ENCODE measurements at places on chromosomes 5 and 9.

- no peaks in the 10 kb centered on the region for H3K36me3 ChIP-seq
- H3K27me3 ChIP-seq = no peaks in the 10 kb centered on the region
- no peak overlapping the region for H3K4me3 ChIP-seq
These were observed 259.4 kb upstream of the CCNG1 start for GRCh38 chr5:163177971-163178370.

DNA sequence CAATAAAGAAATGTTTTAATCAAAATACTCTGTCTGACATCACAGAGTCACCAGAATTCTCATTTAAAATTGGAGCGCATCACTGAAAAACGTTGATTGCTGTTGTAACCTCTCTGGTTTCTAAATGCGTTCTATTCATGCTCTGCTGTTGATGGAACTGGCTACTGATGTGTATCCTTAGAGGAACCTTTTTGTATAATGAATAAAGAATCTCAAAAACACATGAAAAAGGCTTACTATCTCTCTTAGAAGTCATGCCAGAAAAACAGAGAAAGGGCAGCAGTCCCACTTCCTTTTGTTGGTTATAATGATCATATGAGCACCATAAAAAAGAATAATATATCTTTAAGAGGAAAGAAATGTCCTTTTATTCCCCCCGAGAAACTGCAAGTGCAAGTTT, 615.5 kb downstream of the TLE1 start:
- DNase-seq = no peak
- no peaks in the 10 kb centered on the region for H3K36me3 ChIP-seq
- no peaks in the 10 kb centered on the region for H3K4me1 ChIP-seq
- H3K4me3 ChIP-seq = no peak overlapping the region
- H3K27ac ChIP-seq = no peak overlapping the region
- H3K27me3 ChIP-seq = no peaks in the 10 kb centered on the region

DNA sequence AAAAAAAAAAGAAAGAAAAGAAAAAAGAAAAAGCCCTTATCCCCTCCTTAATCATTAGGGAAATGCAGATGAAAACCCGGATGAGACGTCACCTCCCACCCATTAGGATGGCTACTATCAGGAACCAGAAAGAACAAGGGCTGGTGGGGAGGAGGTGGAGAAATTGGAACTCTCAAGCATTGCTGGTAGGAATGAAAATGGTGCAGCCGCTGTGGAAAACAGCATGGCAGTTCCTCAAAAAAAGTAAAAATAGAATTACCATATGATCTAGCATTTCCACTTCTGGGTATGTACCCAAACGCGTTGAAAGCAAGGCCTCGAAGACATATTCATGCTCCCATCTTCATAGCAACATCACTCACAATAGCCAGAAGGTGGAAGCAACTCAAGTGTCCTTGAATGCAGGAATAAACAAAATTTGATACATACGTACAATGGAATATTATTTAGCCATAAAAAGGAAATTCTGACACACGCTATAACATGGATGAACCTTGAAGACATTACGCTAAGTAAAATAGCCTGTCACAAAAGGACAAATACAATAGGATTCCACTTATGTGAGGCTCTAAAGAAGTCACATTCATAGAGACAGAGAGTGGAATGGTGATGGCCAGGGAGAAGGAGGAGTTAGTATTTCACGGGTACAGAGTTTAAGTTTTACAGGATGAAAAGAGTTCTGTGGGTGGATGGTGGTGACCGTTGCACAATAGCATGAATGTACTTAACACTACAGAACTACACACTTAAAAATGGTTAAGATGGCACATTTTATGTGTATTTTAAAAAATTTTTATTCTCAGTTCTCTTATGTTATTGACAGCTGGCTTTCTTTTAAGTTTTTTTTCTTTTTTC, 166.8 kb upstream of the IER5L start:
- no peak for DNase-seq
- no peaks in the 10 kb centered on the region for H3K4me1 ChIP-seq
- H3K27me3 ChIP-seq = no peaks in the 10 kb centered on the region
- H3K27ac ChIP-seq = no peak overlapping the region

GRCh38 chr9:106500171-106500570, 362.8 kb upstream of the ZNF462 start:
- DNase-seq = no peak
- H3K4me3 ChIP-seq = no peak overlapping the region
- no peaks in the 10 kb centered on the region for H3K27me3 ChIP-seq
- H3K36me3 ChIP-seq = no peaks in the 10 kb centered on the region
- H3K27ac ChIP-seq = no peak overlapping the region

GRCh38 chr5:150642567-150642927, 2.1 kb downstream of the SYNPO start:
- no peaks in the 10 kb centered on the region for H3K27me3 ChIP-seq
- peak overlapping the region; percentile 99 for H3K27ac ChIP-seq
- peak overlapping the region; percentile 62 for H3K4me3 ChIP-seq
- DNase-seq = peak; percentile 90
- H3K4me1 ChIP-seq = peaks cover 76% of the 10 kb centered on the region

DNA sequence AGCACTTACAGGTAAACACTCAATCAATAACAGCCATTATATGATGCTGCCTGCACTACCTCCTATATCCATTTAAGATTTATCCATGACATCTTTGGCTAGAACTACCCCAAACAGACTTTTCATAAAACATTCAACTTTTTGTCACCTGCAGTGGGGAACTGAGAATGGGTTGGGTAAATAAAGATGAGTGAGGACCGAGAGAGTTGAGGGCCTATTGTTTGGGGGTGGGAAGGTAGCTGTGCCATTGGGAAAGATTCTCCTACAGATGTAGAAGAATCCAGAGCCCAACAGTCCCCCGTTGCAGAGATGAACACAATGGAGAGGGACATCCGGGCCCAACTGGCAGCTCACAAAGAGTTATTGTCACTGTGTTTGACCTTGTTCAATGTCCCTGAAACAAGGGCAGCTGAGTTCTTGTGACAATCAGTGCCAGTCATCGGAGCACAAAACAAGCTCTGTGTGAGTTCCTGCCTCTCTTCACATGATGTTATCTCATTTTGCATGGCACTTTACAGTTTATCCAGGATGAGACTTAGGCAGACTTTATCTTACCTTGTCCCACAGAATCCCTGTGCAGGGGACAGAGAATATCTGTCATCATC, 11.5 kb upstream of the SLC31A2 start:
- no peaks in the 10 kb centered on the region for H3K4me1 ChIP-seq
- no peak overlapping the region for H3K27ac ChIP-seq
- H3K4me3 ChIP-seq = no peak overlapping the region
- no peak for DNase-seq

- DNase-seq = no peak
- H3K27me3 ChIP-seq = peaks cover 14% of the 10 kb centered on the region
- H3K4me3 ChIP-seq = no peak overlapping the region
- no peak overlapping the region for H3K27ac ChIP-seq
- no peaks in the 10 kb centered on the region for H3K4me1 ChIP-seq
- no peaks in the 10 kb centered on the region for H3K36me3 ChIP-seq
These were observed 39.8 kb upstream of the CRB2 start for GRCh38 chr9:123316053-123316718.

GRCh38 chr9:14770592-14770991, 48.1 kb upstream of the CER1 start:
- no peaks in the 10 kb centered on the region for H3K36me3 ChIP-seq
- H3K4me1 ChIP-seq = no peaks in the 10 kb centered on the region
- H3K27ac ChIP-seq = no peak overlapping the region
- H3K4me3 ChIP-seq = no peak overlapping the region
- no peak for DNase-seq
- H3K27me3 ChIP-seq = peaks cover 4% of the 10 kb centered on the region

GRCh38 chr5:98768160-98768959, 5.1 kb upstream of the RGMB start:
- peak; percentile 44 for DNase-seq
- H3K36me3 ChIP-seq = no peaks in the 10 kb centered on the region
- peaks cover 13% of the 10 kb centered on the region for H3K4me1 ChIP-seq
- H3K4me3 ChIP-seq = peak overlapping the region; percentile 79
- peak overlapping the region; percentile 84 for H3K27ac ChIP-seq

GRCh38 chr5:171574376-171574775, 154.9 kb downstream of the FGF18 start:
- H3K27ac ChIP-seq = no peak overlapping the region
- no peaks in the 10 kb centered on the region for H3K27me3 ChIP-seq
- H3K4me3 ChIP-seq = no peak overlapping the region
- no peaks in the 10 kb centered on the region for H3K36me3 ChIP-seq
- DNase-seq = no peak

Measured in astrocyte (in vitro differentiated cells and primary cell).